ENCODE measurements at places on chromosomes 16 and 17.

GRCh38 chr16:75679366-75679765 lies 2.6 kb upstream of the CPHXL2 start:
- DNase-seq = no peak

- no peak for DNase-seq
These were observed 704 bp downstream of the ASIC2 start for GRCh38 chr17:33292201-33292980.

- DNase-seq = no peak
These were observed 7.9 kb downstream of the MYBBP1A start for GRCh38 chr17:4547118-4547906.

GRCh38 chr16:66541388-66542355 lies 8.2 kb downstream of the TK2 start:
- DNase-seq = no peak

DNA sequence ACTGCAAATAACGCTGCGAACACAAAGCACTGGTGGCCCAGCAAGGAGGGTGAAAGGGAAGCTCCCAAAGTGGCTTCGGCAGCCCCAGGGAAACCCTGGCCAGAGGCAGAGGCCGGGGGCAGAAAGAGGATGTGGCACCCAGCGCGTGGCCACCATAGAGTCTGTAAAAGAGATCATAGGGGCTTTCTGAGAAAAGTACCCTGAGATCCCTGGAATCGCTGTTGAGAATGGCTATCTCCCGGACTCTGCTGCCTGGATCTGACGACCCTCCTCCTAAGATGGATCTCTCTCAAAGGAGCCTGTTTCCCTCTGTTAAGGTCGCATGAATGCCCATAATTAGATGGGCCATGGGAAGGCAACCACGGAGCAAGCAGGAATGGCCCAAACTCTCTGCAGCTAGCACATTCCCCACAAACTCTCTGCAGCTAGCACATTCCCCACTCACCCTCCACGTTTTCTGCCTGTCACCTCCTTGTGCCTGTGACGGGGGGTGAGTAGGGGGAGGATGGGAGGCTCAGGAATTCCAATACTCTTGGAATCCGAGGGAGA lies 364.4 kb downstream of the XYLT1 start:
- DNase-seq = no peak

GRCh38 chr16:28182801-28183200 lies 29.0 kb downstream of the XPO6 start:
- DNase-seq = no peak

- no peak for DNase-seq
These were observed 211.7 kb upstream of the GSE1 start for GRCh38 chr16:85401370-85401916.

DNA sequence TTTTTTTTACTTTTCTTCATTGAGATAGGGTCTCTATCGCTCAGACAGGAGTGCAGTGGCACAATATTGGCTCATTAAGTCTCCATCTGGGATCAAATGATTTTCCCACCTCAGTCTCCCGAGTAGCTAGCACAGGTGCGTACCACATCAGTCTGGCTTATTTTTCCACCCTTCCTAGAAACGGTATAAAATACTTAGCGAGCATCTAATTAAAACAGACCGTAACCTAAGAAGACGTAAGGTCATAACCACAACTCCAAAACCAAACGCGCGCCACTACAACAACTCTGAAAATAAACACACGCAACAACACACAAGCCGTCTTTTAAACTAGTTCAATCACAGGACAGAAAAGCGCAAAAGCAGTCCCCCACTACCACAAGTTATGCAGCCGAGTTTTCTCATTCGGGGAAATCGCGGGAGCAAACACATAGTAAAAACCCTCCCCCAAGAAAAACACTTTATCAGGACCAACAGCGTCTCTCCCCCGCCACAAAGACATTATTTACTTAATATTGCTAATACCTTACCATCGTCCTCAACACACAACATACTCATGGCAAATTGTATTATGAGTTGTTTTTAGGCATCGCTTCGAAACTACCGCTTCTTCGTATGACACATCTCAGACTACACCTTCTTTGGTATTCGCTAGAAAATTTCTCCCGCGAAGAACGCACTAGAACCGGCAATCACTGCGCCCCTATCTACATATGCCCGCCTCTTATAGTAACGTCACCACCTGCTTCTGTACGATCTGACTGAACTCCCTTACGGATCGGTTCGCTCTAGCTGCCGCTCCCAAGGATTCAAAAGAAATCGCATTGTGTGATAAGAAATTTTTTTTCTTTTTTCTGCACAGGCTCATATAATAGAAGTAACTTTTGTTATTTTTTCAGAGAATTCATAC lies 32.8 kb downstream of the TEX14 start:
- DNase-seq = peak; percentile 76

DNA sequence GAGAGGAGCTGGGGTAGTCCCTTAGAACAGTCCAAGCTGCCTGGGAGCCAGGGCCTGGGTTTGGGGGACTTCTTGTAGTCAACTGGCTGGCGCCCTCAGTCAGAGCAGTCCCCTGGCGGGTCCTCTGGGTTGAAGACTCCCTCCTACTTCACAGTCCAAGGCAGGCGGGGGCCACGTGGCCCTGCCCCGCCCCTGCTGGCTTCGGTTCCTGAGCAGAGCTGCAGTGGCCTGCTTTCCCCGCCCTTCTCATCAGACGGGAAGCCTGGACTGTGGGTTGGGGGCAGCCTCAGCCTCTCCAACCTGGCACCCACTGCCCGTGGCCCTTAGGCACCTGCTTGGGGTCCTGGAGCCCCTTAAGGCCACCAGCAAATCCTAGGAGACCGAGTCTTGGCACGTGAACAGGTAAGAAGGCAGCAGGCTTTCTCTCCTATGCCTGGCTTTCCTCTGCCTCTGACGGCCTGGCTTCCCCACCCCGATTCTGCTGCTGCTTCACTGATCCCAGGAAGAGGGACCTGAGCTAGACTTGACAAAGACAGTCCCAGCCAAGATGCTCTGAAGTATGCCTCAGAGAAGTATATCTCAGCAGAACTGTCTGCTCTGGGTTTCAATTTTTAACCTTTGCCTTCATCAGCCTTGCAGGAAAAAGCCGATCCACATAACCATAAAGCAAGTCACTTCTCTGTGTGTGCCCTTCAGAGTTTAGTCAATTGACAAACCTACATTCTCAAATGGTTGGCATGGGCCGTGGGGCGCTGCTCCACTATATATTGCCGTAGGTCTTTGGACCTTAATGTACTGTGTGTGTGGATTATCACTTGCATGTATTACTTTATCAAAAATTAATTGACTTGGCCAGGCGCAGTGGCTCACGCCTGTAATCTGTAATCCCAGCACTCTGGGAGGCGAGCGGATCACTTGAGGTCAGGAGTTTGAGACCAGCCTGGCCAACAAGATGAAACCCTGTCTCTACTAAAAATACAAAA lies 56.3 kb downstream of the SF3B3 start:
- no peak for DNase-seq

- DNase-seq = no peak
These were observed 5.9 kb downstream of the UBTF start for GRCh38 chr17:44213403-44214229.

DNA sequence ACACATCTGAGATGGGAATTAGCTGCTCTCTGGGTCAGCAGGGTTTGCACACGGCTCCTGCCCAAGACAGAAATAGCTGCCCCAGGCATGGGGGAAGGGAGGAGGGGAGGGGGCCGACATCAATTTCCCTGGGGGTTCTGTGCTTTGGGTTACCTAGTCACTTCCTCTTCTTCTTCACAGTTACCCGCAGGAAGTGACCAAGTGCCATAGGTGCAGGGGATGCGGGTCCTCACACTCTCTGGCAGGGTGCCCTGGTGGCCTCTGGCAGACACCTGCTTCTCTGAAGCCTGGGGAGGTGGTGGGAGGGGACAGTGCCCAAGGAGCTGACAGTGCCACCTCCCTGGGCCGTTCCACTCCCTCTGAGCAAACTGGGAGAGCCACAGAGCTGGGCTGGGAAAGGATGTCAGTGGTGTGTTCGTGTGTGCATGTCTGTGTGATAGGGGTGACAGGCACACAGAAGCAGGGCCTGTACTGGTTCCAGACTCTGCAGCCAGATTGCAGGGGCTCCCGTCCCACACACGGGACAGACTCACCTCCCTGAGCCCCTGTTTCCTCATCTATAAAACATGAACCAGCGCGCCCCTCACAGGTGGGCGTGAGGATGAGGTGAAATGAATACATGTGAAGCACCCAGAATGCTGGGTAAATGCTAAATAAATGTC lies 18.2 kb downstream of the SCN4A start:
- no peak for DNase-seq

DNA sequence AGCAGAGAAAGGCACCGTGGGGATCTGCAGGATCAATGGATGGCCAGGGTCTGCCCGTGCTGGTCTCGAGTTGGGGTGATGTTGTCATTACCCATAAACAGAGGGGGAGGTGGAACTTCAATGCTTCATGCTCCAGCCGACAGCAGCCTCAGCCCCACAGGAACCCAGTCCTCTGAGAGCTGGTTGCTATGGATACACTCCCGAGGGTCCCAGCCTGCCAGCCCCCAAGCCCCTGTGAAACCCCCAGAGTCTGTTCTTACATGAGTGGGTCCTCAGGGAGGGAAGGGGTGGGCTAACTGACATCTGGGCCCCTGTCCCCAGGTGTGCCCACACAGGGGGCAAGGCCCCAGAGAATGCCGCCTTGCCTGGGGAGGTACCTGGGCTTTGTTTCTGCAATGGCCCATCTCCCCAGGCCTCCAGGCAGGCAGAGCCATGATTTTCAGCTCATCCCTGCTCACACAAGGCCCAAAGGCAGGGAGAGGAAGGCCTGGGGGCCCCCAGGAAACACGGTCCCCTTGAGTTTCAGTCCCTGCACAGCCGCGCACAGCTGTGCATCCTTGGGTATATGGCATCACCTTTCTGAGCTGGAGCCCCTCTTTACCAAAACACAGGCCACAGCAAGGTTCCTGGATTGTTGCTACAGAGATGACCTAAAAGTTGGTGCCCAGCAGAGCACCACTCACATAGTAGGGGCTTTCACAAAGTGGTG lies 223.7 kb downstream of the ZNF423 start:
- DNase-seq = no peak

GRCh38 chr16:89653656-89654295 lies 3.7 kb downstream of the CHMP1A start:
- DNase-seq = no peak

DNA sequence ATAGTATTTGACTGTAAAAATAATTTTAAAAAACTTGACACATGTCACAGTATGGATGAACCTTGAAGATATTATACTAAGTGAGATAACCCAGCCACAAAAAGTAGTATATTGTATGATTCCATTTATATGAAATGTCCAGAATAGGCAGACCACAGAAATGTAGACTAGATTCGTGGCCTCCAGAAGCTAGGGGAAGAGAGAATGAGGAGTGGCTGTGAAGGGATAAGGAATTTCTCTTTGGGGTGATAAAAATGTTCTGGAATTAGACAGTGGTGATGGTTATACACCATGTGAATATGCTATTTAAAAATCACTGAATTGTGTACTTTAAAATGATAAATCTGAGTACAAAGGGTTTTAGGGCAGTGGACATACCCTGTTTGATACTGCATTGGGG lies 253.1 kb upstream of the DYNLRB2 start:
- no peak for DNase-seq

GRCh38 chr17:57986841-57987580 lies 1.0 kb downstream of the VEZF1 start:
- no peak for DNase-seq

- DNase-seq = no peak
These were observed 489.0 kb downstream of the NPIPA7 start for GRCh38 chr16:16867973-16868372.

GRCh38 chr16:52141871-52142270 lies 405.1 kb downstream of the TOX3 start:
- no peak for DNase-seq

- no peak for DNase-seq
These were observed 28.0 kb downstream of the CUEDC1 start for GRCh38 chr17:57927048-57927723.

GRCh38 chr16:3021449-3022207 lies 1.5 kb downstream of the TNFRSF12A start:
- DNase-seq = peak; percentile 76

DNA sequence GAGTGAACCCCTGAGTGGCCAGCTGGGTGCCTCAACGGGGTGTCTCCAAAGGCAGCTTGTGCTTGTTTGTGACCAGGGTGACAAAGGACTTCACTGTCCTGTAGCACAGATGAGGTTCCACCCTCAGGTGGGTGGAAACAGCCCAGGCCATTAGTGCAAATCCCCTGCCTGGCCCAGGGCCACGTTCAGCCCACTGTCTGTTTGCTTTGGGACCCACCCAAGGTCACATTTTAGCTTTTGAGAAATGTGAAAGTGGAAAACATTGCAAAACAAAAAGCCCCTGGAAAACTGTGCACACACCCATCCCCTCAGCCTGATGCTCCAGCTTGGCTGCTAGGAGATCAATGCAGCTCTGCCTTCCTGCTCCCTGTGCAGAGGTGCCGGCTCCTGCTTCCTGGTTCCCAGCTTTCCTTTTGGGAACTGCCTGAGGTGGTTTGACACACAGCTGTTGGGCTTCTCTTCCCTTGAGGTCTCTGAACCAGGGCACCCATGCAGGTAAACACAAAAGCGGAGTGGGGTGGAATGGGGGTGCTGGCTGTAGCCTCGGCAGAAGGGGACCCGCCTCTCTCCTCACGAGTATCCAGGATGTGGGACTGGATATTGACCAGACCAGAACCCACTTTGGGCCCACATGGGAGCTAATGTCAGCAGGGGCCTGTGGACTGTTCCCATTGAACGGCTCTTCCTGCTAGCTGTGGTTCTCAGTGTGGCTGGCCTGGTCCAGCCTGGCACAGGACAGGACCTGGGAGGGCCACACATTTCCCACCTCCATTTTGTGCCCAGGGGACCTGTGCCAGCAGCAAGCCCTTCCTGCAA lies 7.9 kb upstream of the SPHK1 start:
- DNase-seq = no peak

DNA sequence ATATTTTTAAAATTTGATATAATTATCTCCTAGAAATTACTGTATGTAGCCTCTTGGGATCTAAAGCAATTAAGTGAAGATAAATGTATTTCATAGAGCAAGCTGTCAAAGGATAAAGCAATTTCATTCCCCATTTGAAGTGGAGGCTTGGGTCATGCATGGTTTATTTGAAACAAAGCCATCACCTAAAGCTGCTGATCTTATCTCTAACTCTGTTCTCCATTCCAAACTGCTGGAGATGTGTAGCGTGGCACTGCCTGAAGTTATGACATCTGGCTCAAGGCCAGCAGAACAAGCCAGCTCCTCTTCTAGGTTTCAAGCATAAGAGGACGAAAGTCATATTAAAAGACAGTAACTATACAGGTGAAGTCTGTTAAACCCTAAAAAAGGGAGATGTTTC lies 83.9 kb downstream of the HIC1 start:
- DNase-seq = no peak

DNA sequence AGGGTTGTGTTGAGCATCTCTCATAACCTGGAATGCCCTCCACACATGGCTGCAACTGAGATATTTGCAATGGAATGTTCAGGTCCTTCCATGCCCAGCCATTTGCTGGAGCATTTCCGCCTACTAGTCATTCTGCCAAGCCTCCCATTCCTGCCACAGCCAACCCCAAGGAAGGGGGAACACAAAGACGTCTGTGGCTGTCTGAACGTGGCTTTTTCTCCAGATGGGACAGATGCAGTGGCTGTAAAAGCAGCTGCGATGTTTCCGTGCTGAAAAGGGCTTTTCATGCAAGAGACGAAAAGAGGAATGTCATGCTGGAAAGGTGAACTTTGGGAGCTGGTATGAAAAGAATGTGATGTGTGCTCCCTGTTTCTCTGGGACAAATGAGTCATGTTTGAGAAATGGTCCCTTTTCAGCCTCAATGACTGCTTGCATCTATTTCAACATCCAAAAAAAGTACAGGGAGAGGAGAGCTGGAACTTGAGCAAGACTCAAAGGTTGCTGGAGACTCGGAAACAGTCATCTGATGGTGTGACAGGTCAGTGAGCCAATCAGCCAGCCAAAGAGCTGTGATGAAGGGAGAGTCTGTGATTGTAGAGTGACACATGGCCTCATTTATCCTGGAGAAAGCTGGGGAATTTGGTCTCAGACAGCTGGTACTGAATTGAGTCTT lies 208.9 kb downstream of the SHISA9 start:
- DNase-seq = no peak

Data from stimulated activated CD4-positive, alpha-beta T cell treated with anti-CD3 and anti-CD28 coated beads, Interleukin-2, amount 100 ng/mL, for 48 hours (primary cell).